ENCODE measurements at places on chromosomes 13 and 19.

DNA sequence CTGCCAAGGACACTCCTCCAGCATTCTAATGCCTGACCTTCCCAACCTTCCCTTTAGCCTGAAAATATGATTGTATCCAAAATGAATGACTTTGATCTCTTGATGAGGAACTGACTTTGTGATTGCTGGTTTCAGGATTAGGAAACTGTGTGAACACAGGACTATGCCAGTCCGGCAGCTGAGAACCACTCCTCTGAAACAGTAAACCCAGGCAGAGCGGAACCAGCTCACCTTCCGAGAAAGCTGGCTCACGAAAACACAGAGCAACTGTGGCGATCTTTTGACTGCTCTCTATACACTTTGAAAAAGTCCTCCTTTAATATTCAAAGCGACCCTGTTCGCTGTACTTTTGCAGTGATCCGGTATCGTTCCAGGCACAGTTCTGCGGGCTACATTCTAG lies 258.8 kb upstream of the IRS2 start:
- DNase-seq = no peak

DNA sequence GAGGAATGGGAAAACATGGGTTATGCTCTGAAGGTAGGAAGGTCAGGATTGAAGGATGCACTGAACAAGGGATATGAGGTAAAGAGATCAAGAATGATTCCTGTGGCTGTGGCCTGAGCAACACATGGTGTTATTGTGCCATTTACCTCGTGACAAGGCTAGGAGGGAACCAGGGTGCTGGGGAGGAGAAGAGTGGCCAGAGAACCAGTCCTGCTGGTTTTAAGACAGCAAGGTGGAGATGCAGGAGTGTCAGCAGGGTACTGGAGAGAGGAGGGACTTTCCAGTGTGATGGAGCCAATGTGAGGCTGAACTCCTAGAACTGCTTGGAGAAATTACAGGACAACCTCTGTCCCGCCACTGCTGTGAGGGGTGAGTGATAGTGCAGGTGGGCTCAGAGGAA lies 282.4 kb downstream of the MYO16 start:
- DNase-seq = no peak

- no peak for DNase-seq
Observed at GRCh38 chr19:37920591-37921450, 13.8 kb downstream of the SIPA1L3 start.

DNA sequence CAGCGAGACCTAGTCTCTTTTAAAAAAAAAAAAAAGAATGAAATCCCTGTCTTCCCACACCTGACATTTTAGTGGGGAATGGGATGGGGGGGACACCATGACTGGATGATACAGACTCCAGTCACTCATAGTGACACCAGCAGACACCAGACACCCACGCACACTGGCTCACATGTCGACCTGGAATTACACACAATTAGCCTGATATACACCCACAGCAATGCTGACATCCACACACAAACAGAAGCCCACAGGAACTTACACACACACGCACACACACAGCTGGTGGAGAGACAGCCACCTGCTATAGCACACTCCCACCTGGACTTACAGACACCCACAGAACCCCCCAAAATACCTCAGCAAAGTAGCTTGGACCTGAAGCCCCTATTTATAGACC lies 8.3 kb upstream of the NANOS3 start:
- DNase-seq = no peak

DNA sequence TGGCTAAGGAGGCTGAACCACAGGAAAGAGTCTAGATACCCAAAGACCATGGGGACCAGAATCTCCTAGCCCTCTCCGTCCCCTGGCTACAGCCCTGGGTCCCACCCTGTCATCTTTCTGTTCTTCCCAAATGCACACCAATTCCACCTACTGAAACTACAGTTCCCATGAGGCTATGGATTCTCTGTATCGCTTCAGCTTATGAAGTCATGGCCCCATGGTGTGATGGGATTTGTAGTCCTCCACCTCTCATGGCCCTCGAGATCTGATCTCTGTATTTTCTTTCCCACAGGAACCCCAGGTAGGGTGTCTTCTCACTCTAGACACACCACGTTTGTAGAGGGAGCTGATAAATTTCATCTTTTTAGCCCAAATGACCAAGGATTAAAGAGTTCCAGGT lies 11.8 kb downstream of the PTPRH start:
- DNase-seq = no peak

DNA sequence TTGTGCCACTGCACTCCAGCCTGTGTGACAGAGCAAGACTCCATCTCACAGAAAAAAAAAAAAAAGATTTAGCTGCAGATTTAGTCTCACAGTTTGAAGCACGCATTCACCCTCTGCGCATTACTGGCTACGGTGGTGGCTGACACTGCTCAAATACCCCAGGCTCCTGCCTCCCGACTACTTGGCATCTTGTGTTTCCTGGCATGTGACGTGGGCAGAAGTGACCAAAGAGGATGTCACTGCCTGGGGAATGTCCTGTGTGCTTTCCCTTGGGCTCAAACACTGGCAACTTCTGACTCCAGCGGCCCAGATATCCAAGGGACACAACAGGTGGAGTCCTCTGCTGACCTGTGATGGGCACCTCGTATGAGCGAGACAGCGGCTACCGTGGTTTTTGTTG lies 24.7 kb upstream of the EIF3G start:
- DNase-seq = no peak

GRCh38 chr13:112134391-112135075 lies 67.6 kb downstream of the SOX1 start:
- DNase-seq = no peak

DNA sequence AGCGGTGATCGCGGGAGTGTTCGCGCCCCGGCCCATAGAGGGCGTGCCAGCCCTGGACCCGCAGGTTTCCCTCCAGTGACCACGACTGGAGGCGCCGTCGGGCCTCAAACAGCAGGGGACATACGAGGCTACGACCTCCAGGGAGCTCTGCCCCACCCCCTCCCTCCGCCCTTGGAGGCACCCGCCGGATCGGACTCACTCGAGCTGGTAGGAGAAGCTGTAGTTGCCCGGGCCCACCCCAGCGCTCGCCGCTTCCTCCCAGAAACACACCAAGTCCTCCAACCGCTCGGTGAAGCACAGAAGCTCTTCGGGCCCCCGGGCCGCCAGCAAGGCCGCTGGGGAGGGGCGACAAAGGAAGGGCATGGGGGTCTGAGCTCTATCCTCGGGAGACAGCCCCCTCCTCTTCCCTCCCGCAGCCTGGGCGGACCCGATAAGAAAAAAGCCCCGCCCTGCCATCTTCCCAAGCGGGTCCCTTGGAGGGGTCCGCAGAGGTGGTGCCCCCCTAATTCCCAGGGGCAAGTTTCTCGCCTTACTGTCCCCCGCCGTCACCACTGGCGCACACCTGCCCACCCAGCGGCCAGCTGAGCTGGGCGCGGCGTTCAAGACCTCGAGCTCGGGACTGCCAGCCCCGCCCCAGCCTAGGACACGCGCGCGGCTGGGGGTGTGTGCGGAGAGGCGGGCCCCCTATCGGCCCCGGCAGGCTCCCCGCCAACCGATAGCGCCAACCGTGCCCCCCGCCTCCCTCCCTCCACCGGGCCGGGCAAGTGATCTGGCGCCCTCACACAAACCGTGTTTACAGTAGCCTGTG lies 1.0 kb downstream of the EPOR start:
- no peak for DNase-seq

DNA sequence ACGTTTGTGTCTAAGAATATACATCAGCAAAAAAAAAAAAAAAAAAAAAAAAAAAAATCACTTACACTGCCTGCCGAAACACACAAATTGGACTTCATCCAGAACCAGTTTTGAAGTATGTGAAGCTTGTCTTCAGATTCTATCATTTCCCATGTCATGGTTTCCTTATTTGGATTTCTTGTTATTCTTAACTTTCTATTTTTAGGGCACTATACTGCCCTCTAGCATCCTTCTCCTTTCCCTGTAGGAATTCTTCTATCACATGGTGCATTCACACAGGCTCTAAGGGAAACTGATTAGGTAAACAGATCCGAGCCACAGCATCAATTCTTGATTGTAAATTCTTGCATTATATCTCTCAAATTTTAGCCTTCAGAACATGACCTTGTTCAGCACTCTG lies 1507.5 kb downstream of the OLFM4 start:
- DNase-seq = no peak

GRCh38 chr13:60583911-60584753 lies 187.1 kb downstream of the TDRD3 start:
- peak; percentile 59 for DNase-seq

DNA sequence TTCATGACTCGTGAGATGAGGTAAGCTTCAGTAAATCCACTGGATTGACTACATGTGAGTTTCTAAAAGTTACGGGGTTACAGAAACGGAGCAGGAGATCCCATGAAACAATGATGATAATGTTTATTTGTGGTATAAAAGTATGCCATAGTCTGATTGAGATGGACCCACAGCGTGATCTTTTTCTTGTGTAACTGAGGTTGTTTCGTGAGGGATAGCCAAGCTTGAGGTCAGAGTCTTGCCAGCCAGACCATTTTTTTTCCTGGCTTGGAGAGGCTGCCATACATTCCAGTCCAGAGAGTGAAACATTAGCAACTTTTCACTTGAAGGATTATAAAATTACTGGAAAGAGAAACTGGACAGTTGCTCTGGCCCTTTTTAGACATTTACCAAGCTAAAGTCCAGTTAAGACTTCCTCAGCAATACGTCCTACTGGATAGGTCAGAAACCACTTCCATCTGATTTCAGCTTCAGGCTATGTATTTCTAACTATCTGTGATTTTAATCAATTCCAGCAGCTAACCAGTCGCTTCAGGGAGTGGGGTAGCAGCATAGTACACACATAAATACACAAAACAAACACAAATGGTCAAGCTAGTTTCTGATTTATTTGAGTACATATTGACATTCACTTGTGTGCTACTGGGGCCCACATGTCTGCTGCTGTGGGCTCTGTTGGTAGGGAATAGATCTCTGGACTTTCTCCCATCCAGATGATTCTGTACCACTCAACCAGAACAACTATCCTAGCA lies 194.6 kb downstream of the POSTN start:
- DNase-seq = peak; percentile 95

- no peak for DNase-seq
Observed at GRCh38 chr13:110266983-110267382, 40.0 kb downstream of the COL4A1 start.

DNA sequence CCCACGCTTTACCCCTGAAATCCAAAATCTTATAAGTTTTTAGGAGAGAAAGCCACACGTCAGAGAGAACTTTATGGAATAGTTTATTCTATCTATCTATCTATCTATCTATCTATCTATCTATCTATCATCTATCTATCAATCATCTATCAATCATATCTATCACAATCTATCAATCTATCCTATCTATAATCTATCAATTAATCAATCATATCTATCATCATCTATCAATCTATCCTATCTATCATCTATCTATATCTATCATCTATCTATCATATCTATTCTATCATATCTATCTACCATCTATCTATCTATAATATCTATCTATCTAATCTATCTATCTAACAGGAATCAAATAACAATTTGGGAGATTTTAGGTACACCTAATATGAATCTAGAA lies 115.1 kb downstream of the FGF9 start:
- no peak for DNase-seq

DNA sequence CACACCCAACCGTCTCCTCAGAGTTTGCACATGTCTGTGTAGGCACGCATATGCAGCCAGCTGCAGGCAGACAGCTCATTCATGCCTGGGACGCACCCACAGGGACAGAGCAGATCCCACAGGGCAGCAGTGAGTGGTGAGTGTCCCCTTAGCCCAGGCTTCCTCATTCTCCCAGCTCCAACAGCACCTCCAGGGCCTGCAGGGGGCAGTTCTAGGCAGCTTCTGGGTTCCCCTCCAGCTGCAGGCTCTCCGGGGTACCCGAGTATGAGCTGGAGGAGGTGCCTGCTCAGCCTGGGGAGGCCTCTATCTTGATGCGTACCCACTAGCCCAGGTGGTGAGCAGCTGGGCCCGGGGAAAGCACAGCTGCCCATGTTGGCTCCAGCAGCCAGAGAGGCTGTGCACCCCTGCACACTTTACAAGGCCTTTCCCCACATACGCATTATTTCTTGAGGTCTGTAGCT lies 1.3 kb upstream of the SHANK1 start:
- peak; percentile 14 for DNase-seq

- no peak for DNase-seq
Observed at GRCh38 chr13:110517505-110518225, 43.9 kb downstream of the RAB20 start.

DNA sequence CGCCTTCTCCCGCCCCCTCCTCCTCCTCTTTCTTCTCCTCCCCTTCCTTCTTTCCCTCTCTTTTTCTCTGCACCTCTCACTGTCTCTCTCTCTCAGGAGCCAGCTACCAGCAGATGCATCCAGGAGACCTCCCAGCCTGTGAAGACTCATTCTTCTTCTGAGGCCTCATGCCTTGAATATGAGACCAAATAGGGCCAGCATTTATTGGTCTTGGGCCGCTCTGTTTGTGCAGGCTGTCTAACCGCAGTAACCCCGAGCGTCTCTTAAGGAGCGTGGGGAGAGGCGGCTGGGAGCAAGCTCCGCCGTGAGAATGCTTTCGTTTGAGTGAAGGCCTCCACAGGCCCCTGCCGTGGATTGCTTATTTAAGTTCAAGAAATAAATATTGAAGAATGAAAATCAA lies 167.0 kb downstream of the NUFIP1 start:
- DNase-seq = no peak

- no peak for DNase-seq
Observed at GRCh38 chr19:43380771-43381386, 27.4 kb downstream of the CD177 start.

DNA sequence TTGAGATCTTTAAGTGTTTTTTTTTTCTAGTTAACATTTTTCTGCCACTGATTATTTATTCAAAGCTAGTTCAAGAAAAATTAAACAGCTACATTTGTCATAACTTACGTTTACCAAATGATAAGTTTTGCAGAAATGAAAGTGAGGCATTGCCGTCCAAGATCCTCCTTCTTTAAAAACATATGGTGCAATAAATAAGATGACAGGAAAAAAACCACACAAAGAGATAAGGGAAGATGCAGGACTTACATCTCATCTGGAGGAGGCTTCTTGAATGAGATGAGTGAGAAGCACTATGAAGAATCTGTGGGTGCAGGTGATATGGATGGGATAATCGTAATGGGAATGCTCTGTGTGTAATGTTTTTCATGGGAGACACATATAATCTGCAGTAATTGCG lies 12.4 kb downstream of the TNFSF13B start:
- DNase-seq = no peak

DNA sequence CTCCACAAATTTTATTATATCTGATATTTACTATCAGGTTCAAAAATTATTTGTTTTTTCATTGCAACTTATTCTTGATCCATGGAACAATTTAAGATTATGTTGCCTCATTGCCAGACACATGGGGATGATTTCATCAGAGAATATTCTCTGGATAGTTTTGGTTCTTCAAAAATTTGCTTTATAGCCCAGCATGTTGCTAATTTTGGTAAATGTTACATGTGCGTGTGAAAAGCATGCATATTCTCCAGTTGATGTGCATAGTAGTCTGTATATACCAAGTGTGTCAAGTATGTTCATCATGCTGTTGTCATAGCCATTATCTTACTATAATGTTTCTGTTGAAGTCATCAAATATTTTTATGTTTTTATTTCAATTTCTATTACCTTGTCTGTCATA lies 122.3 kb downstream of the RFC3 start:
- DNase-seq = no peak

GRCh38 chr19:4849019-4849418 lies 17.5 kb upstream of the TICAM1 start:
- DNase-seq = no peak

- DNase-seq = no peak
Observed at GRCh38 chr13:70987043-70987442, 878.8 kb upstream of the KLHL1 start.

All from AG09319 (cell line).